ENCODE measurements at places on chromosomes 3 and 15.

- DNase-seq = no peak
Measured at GRCh38 chr15:41161336-41161735, 45.3 kb upstream of the INO80 start.

DNA sequence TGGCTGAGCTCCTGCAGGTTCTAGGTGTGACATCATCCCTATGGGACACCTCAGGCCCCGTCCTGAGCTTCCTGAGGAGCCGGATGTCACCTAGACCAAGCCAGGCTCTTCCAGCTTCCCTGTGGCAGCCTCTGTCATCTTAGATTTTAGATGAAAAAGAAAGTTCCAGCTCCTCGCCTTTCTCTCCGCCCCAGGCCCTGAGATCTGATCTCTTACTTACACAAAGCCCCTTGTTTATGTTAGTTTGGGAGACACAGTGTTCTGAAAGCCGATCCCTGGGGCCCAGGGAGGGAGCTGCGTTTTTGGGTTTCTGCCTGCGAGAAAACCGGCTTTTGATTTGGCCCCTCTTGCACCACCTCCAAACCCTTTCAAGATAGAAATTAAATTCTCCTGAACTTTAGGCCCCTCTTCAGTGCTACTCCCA is 40.2 kb upstream of the FAM107A start:
- DNase-seq = no peak

GRCh38 chr3:123330441-123330991 is 118.4 kb downstream of the ADCY5 start:
- no peak for DNase-seq

- DNase-seq = no peak
Measured at GRCh38 chr15:100903168-100903554, 16.0 kb upstream of the LRRK1 start.

DNA sequence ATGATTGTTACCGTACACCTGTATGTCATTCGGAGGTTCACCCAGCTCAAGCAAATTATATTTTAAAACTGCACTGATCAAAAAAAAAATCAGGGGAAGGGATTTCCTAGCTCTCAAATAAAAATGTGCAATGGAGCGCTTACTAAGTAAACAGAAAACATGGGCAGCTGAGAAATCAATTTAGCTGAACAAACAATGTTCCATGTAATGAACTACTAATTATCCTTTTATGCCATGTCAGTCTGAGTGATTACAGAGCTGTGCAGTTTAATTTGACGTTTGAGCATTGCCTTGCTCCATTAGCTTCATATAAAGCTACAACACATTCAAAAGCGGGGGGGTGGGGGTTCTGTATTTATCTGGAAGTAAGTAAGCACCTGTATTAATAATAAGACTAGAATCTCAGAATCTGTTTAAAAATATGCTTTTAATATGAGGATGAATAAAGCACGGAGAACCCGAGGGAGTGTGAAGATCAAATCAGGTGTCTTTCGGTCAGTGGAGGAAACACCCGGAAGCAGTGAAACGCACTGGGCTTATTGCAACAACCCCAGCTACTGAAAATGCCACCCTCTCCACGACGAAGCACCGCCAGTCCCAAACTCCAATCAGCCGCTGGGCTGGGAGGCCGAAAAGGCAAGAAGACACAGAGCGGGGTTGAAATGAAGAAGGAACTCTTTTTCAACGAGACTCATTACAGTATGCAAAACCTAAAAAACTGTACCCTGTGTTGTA is 196.5 kb upstream of the ATP11B start:
- no peak for DNase-seq

GRCh38 chr15:63565536-63566186 is 31.5 kb upstream of the FBXL22 start:
- no peak for DNase-seq

DNA sequence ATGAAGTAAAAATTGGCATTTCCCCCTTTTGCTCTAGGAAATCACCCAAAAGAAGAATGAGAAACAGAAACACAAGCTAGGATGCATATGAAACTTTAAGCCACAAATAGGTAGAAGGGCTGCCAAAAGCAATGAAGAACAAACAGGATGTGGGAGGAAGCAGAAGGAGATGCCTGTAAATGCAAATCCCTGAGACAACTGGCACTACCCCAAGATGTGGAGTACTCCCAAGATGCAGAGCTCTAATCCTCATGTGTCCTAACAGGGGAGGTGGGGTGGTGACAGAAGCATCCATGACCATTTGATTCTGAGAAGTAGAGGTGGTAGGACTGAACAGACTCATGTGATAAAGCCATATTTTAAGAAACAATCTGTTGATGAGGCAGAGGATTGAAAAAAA is 31.9 kb upstream of the ZNF280D start:
- DNase-seq = no peak
